Activated T-helper 1 cell treated with anti-CD3 and anti-CD28 coated beads, Interleukin-12 subunit alpha, Interleukin-12 subunit beta, Interleukin-2, Interleukin-4 antibody, amounts not matched to agents 30 ng/mL and 10 ng/mL and 1 ng/mL, durations not matched to agents 14 hours and 24 hours and 36 hours (primary cell): ENCODE measurements at places on chromosomes 13 and 19.

GRCh38 chr19:35000647-35001501, 751 bp downstream of the GRAMD1A start:
- peak; percentile 44 for DNase-seq

GRCh38 chr19:49799798-49800376, 13.2 kb downstream of the FUZ start:
- no peak for DNase-seq

- no peak for DNase-seq
Measured at GRCh38 chr13:61927648-61928047, 512.0 kb upstream of the PCDH20 start.

- DNase-seq, result no peak
Measured at GRCh38 chr13:66546534-66547379, 683.4 kb downstream of the PCDH9 start.

GRCh38 chr13:46184277-46184699, 2.3 kb upstream of the LCP1 start:
- DNase-seq, result peak; percentile 64

DNA sequence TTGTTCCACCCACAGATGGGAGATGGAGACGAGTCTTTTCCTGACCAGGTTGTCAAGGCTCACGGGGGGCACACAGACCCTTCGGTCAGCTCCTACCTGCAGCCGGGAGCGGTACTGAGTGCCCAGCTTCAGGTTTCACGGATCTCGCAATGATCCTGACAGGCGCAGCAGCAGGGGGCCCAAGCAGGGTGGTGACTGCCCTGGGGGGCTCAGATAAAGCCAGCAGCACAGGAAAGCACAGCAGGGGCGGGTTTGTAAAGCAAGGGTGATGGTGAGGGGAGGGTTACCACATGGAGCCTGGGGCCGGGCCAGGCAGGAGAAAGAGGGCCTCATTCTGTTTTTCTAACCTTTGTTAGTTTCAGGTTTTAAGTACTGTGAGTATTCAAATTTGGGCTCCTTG, 41.7 kb upstream of the ATP11A start:
- DNase-seq, result no peak

- DNase-seq, result no peak
Measured at GRCh38 chr19:3357271-3357991, 9.0 kb upstream of the NFIC start.

- DNase-seq, result no peak
Measured at GRCh38 chr13:66543780-66544179, 686.4 kb downstream of the PCDH9 start.
